ENCODE measurements at places on chromosomes 2 and 18. TPM values are rescaled to one million over a fixed set of nuclear protein-coding genes. Genes with fewer than 3 reads are reported as not detected.

Gene RMDN2
- total RNA-seq: 1.00 TPM

Gene GCG
- total RNA-seq: not detected

Gene SLC11A1
- under 0.01 TPM for total RNA-seq

Gene HNRNPA3
- total RNA-seq: 42.9 TPM

Gene DYNC2LI1
- total RNA-seq: 7.4 TPM

Gene RNF25
- 26.9 TPM for total RNA-seq

Gene MARCHF4
- total RNA-seq: 16.3 TPM

Gene NDUFS1
- total RNA-seq: 103 TPM

Gene DLX2
- total RNA-seq: not detected

Gene POTEJ
- not detected for total RNA-seq

Gene APCDD1
- not detected for total RNA-seq
